ENCODE measurements at places on chromosomes 3 and 15.

DNA sequence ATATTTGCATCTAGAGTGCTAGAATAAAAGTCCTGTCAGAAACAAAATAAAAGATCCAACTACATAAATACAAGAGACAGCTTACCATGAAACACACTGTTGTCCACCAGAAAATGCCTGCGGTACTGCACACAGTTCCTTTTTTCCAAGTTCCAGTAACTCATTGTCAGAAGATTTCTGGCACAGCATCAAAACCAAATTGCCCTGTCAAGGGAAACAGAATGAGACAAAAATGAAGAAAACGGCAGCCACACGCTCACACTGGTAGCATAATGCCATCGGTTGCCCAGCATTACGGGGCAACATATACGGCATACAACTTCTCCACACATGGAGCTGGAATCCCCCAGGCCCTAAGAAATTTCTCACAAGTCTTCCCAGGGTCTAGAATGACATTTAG lies 40.8 kb downstream of the PLCH1 start:
- DNase-seq, result no peak

DNA sequence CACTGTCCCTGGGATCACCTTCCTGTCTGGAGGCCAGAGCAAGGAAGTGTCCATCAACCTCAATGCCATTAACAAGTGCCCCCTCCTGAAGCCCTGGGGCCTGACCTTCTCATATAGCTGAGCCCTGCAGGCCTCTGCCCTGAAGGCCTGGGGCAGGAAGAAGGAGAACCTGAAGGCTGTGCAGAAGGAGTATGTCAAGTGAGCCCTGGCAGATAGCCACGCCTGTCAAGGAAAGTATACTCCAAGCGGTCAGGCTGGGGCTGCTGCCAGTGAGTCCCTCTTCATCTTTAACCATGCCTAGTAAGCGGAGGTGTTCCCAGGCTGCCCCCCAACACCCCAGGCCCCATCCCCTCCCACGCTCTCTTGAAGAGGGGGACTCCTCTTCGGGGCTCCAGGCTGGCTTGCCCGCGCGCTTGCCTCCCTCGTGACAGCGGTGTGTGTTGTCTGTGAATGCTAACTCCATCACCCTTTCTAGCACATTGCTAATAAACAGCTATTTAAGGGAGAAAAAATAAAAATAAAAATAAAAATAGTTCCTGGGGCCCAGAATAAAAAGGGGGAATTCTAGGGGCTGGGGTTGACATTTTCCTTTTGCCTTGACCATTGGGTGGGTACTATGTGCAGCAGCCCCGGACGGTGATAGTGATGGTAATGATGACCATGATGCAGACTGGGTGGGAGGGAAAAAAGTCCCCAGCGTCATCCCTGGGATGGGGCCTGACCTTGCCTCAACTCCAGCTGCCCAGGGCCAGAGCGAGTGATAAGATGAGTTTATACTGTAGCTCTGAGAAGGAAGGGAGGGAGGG lies 3.3 kb upstream of the ALAS1 start:
- DNase-seq, result no peak

GRCh38 chr3:48503401-48504050 lies 448 bp downstream of the SHISA5 start:
- no peak for DNase-seq

DNA sequence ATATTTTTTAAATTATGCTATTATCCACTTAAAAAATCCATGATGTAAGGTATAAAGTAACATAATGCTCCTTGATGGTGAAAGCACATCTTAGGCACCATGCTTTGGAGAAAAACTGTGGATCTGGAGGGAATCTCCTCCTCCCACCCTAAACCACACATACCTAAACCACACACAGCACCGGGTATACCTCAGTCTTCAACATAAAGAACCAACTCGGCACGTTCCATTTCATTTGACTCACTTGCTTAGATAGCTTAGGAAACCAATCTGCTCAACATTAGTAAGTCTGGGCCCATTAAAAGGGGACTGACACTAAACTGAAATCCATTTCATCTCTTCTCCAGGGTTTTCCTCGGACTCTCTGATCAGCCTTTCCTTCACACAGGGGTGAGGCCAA lies 945.7 kb upstream of the CFAP20DC start:
- no peak for DNase-seq

DNA sequence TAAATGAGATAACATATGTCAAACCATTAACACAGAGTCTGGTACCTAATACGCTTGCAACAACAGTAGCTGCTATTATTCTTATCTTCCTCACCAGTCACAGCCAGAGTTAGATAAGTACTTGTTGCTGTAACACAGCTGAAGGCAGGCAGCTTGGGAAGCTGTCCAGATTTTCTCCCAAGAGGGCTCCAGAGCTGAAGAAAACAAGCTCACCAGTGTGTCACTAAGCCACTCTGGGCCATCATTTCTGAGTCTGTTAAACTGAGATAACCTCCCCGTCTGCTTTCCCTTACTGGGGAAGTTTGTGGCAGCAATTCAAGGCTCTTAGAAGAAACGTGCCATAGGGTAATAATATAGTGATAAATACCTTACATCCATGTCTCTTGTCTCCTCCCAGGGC lies 226.3 kb downstream of the TAFA4 start:
- DNase-seq, result no peak

- DNase-seq, result no peak
Observed at GRCh38 chr15:59200560-59200959, 6.1 kb upstream of the LDHAL6B start.

- DNase-seq, result no peak
Observed at GRCh38 chr3:191303596-191303995, 25.6 kb upstream of the CCDC50 start.

DNA sequence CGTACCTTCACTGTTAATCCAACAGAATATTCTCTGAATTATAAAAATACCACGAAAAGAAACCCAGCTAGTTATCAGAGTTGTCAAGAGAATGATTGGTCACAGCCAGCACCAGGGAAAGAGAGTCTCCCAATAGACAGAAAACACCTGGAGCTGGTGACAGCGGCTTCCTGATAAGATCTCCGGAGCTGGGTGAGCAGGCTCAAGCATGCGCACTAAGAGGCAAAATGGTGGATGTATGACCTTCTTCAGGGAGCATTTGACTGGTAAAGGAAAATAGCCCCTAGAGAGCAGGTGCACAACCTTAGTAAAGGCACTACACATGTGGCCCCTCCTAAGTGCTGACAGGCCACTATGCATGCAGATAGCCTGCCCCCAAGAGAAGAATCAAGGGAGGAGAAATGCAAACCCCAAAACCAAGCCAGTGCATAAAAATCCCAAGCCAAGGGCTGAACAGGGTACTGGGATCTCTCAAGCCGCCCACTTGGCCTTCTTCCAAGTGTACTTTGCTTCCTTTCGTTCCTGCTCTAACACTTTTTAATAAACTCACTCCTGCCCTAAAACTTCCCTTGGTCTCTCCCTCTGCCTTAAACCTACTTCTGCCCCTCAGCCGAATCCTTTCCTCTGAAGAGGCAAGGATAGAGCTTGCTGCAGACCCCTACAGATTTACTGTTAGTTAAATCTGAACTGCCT lies 93.2 kb downstream of the UACA start:
- DNase-seq, result no peak

DNA sequence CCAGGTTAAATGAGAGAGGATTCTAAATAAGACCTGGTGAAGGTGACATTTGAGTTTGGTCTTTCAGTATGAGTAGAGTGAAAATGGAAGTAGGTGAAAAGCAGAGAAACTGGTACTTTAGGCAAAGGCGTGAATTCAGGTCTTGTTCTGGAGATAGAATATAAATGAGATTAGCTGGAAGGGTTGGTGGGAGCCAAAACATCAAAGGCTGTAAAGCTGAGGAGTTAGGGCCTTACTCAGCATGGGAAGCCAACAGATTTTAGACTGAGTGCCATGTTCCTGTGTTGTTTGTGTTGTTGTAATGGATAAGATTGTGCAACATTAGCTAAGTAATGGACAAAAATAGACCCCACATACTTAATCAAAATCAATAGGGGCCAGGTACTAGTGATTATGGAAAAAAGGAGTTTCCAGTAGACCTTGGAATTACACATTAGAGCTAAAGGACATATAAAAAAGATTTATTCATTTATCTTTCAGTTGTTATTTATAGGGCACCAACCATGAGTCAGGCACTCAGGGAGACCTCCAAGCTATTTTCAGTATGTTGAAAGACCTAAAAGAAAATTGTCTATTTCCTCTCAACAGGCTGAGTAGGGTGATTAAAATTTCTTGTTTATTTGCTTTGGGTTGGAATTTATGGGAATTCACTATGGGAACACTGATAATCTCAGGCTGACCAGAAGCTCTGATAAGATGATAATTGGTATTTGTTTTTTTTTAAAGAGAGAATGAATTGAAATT lies 20.8 kb downstream of the ARL14 start:
- DNase-seq, result no peak

DNA sequence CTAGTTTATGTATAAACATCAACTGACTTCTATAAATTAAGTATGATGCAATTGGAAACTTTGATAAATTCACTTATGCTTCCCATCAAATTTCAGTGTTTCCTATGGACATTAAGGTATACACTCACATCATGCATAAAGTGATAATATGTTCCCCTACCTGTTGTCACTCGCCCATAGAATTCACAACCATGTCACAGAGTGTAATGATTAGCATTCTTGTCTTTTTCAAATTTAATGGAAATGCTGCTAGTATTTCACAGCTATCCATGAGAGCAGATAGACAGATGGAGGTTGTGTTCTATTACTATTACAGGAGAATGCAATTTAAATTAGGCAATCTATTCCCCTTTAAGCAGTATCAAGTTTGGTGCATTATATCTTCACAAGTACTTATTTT lies 984 bp downstream of the PLSCR4 start:
- no peak for DNase-seq

DNA sequence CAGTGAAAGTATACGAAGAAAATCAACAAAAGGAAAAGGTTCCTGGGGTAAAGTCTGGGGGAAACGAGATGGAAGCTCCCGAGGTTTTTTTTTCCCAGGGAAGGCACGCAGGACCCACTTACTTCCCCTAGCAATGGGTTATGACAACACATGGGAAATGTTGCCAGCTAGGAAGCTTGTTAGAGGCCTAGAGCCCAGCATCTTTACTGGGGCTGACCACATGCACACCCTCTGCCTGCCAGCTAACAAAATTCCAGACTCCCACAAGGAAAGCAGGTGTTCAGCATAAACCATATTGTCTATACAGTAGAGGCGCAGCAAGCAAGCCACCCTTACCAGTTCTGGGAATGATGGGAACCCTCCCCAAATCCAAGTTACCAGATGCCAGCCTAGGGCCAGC lies 258.8 kb upstream of the NR2E3 start:
- DNase-seq, result no peak

DNA sequence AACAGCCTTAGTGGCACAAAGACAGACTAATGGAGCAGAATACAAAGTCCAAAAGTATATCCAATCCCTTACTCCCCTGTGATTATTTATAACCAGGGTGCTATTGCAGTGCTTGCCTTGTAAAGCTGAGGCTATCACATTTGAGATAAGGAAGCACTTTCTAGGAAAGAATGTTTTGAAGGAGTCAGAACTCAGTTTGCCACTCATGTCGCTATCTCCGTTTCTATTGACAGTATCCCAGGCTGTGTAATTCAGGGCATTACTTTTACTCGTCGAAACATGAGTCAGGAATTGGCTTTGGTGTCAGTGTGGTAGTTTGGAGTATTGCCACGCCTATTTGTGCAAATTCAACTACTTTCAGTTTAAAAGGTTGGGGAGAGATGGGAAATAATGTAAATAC lies 78.4 kb downstream of the FBXL2 start:
- DNase-seq, result no peak

DNA sequence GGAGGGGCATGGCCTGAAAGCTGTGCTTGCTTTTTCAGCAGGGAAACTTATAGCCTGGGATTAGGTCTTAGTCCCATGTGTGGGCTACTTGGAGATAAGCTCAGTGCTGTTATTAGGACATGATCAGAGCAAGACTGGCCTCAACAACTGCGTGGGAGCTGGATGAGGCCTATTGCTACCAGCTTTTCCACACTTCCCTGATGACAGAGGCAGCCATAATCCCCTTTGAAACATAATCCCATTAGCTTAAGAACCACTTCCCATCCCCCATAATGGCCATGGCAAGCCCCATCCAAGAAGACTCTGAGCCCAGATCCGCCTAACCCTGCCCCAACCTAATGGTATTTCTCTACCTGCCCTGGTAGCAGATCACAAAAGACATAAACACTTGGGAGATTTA lies 26.6 kb upstream of the GK5 start:
- DNase-seq, result no peak

GRCh38 chr3:171237009-171237385 lies 210.5 kb upstream of the SLC2A2 start:
- DNase-seq, result no peak

DNA sequence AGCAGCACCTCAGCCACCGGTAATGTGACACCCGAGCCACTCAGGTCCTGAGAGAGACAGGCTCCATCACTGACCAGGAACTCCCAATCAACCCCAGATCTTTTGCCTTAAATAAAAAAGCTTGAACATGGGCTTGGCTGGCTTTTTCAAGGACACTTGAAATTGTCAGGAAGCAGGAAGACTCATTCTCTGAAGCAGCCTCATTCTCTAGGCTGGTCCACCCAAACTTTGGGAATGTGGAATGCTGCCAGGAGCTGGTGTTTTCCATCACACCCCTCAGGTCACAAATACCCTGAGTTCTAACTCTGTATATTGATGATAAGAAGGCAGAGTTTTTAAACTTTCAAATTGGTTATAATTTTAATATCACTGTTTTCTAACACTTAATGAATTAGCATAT lies 17.0 kb downstream of the CXCR6 start:
- DNase-seq, result no peak

- DNase-seq, result peak; percentile 24
Observed at GRCh38 chr3:161474741-161475140, 21.9 kb upstream of the OTOL1 start.
